ENCODE measurements at places on chromosomes 6 and 20.

- no peak for DNase-seq
Measured at GRCh38 chr6:156021746-156022396, 566.2 kb upstream of the NOX3 start.

- DNase-seq, result no peak
Measured at GRCh38 chr6:122829456-122829855, 40.4 kb downstream of the SMPDL3A start.

DNA sequence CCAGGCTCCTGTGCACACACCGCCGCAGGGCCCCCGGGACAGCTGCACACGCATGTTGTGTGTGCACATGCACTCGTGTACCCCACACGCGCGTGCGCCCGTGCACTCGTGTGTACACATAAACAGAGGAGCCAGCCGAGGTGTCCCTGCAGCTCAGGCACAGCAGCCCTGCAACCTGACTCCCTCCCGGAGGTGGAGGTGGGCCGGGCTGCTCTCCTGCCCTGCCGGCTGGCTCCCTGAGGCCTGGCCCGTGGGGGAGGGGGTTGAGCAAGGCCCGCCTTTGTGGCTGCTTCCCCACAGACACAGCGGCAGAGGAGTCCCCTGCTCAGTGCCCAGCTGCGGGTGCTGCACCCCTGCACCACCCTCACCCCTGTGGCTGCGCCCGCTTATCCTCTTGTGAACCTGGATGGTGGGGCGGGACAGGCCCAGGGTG, 624 bp downstream of the RBBP8NL start:
- DNase-seq, result no peak

DNA sequence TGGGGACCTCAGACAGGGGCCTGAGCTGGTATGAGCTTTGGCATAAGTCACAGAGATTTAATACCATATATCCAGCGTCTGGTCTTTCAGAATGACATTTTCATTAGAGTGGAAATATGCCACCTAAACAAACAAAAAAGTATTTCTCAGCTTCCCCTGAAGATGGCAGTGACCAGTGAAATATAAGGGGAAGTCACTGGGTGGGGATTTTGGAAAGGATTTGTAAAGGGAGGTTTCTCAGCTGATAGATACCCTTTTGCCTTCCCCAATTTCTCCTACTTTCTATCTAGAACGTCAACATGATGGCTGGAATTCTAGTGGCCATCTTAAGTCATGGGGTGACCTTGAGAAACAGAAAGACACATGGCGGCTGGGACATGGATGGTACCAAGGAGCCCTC, 137.7 kb upstream of the LRFN2 start:
- DNase-seq, result no peak

DNA sequence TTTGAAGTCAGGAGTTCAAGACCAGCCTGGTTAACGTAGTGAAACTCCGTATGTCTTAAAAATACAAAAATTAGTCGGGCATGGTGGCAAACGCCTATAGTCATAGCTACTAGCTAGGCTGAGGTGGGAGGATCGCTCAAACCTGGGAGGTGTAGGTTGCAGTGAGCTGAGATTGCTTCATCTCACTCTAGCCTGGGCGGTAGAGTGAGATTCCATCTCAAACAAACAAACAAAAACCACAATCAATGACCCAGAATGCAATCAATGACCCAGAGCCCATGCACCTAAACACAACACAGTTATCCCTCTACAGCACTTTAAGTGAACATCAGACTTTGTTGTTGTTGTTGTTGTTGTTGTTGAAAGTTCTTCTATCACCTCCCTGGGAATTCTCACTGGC, 77.9 kb downstream of the MYB start:
- no peak for DNase-seq

GRCh38 chr20:41717483-41717882, 99.3 kb upstream of the CHD6 start:
- no peak for DNase-seq

Measured in activated effector memory CD4-positive, alpha-beta T cell treated with Interleukin-2 at 50 U/mL for 16 hours (primary cell).